ENCODE measurements at places on chromosomes 2 and 18.

- DNase-seq: no peak
Measured at GRCh38 chr18:59065684-59066083, 74.0 kb upstream of the SEC11C start.

GRCh38 chr2:204604061-204604460 lies 58.8 kb downstream of the PARD3B start:
- no peak for DNase-seq

DNA sequence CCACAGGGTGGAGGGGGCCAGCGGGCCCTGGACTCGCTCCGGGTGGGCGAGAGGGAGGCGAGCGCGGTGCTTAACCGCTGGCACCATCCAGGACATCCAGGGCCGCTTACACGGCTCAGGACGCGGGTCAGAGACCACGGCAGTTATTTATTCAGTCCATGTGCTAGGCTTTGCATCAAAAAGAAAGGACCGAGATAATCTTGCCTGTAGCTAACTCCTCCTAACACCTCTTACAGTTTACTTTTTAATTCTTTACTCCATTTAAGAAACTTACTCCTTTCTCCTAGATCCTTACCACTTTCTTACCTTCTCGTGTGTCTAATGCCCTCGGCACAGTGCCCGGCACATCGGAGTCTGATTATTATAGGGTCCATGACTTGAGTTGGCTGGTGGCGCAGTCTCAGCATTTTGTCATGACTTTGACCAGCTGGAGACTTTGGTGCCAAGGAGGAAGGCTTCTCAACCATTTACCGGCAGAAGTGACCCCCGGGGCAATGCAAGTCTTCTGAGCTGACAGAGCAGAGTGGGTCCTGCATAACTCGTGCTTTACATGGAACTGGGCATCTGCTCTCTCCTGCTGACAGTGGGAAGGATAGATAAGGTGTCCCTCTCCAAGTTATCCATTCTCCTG lies 503 bp downstream of the ANXA4 start:
- DNase-seq: peak; percentile 32

- DNase-seq: no peak
Measured at GRCh38 chr2:60320724-60321123, 232.7 kb downstream of the BCL11A start.

DNA sequence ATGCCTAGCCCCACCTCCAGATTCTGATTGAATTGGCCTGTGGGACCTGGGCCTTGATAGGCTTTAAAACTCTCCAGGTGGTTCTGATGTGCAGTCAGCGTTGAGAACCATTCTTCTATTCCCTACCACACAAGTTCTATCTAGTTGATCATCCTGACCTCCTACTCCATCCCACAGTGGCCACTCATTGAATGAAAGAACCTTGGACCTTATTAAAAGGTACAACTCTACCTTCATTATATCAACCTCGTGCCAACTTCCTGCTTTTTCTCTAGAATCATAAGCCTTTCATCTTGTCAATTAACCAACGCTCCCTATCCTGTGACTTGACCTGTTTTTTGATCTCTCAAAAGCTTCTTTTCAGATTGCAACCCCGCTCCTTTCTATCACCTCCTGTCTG lies 55.8 kb downstream of the SLC40A1 start:
- DNase-seq: no peak

DNA sequence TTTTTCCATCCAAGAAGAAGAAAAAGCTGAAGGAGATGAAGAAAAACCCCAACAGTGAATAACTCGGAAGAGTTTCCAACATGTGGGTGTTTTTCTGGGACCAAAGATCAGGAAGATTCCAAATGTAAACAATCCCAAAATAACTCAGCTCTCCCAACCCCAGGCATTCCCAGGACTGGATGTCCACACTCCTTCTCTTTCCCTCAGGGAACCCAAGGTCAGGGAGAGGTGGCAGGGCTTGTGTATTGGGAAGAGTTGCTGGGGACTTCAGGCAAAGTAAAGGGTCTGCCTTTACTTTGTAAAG lies 268.0 kb downstream of the DYSF start:
- DNase-seq: no peak

DNA sequence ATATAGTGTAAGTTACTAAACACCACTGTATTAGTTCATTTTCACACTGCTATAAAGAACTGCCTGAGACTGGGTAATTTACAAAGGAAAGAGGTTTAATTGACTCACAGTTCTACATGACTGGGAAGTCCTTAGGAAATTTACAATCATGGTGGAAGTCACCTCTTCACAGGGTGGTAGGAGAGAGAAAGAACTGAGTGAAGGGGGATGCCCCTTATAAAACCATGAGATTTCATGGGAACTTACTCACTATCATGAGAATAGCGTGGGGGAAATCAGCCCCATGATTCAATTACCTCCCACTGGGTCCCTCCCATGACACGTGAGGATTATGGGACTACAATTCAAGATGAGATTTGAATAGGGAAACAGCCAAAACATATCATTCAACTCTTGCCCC lies 618.0 kb downstream of the NYAP2 start:
- no peak for DNase-seq

- DNase-seq: no peak
Measured at GRCh38 chr2:66434679-66435548, at the start of gene MEIS1. Gene MEIS1 (plus strand): TSS chr2:66435125. CDS start chr2:66435857, 732 bp downstream.

DNA sequence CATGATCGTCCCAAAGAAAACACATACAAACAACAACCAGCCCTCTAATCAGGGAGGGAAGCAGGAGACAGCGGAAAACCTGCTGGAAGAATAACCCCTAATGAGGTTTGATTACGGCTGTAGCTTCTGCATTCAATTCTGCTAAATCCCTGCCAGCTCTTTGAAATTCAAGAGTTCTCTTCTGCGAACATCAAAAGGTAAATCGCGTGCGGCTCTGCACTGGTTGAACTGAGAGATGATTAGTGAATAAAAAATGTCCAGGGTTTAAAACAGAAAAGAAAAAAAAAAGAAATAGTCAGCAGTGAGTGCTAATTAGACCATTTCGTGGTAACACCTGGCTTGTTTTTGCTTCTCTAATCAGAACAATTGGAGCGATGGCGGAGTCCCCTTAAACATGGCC lies 153.0 kb upstream of the CAPN13 start:
- DNase-seq: no peak

- DNase-seq: no peak
Measured at GRCh38 chr2:164779383-164780057, 62.1 kb downstream of the COBLL1 start.

DNA sequence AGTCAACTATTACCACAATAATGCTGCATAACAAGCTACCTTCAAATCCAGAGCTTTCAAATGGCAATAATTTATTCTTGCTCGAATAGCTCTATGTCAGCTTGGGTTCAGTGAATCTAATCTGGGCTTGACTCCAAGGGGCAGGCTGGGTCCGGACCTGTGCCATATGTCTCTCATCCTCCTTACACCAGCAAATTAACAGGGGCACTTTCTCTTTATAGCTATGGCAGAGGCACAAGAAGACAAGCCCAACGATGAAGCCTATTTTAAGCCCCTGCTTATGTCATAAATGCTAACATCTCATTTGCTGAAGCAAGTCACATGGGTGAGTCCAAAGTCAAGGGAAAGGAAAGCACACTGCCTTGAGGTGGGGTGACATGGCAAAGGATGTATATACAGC lies 13.3 kb upstream of the ZNF521 start:
- DNase-seq: no peak

DNA sequence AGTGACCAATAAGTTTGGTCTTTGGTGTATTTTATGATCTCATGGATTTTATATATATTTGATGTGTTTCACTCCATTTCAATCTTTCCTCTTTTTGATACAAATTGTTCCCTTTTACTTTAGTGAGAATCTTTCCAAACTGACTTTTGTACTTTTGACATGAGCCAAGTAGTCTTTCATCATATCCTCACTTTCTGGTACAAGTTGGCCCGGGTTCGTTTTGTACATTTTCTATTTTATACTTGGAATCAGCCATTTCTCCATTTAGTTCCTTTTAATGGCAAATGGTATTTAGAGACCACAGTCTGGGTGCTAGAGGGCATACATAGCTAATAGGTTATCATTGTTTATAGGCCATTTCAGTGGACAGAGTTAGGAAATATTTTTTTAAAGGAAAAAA lies 147.9 kb upstream of the MYO3B start:
- no peak for DNase-seq

Data from RKO (cell line).